Activated CD4-positive, alpha-beta memory T cell treated with anti-CD3 and anti-CD28 coated beads, Interleukin-2, amount 10 ng/mL, durations not matched to agents 7 days and 5 days (primary cell): ENCODE measurements at places on chromosomes 3 and 15.

DNA sequence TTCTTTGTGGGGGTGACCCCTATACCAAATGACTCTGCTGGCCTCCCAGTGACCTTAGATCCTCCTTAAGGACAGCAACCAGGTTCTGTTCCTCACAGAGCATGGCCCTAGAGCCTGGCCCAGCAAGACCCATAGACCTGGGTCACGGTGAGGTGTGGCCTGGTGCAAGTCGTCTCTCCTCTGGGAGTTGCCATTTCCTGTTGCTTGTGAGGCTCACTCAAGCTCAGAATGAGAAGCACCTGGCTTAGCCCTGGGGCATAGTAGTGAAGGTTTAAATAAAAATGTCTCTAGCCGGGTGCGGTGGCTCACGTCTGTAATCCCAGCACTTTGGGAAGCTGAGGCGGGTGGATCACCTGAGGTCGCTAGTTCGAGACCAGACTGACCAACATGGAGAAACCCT, 131.3 kb downstream of the SMAD6 start:
- no peak overlapping the region for H3K4me3 ChIP-seq
- H3K27me3 ChIP-seq: no peaks in the 10 kb centered on the region
- H3K4me1 ChIP-seq: no peaks in the 10 kb centered on the region
- no peaks in the 10 kb centered on the region for H3K36me3 ChIP-seq
- DNase-seq: no peak
- H3K27ac ChIP-seq: no peak overlapping the region

- DNase-seq: no peak
- H3K27ac ChIP-seq: no peak overlapping the region
Measured at GRCh38 chr3:169034401-169034800, 629.1 kb downstream of the MECOM start.

DNA sequence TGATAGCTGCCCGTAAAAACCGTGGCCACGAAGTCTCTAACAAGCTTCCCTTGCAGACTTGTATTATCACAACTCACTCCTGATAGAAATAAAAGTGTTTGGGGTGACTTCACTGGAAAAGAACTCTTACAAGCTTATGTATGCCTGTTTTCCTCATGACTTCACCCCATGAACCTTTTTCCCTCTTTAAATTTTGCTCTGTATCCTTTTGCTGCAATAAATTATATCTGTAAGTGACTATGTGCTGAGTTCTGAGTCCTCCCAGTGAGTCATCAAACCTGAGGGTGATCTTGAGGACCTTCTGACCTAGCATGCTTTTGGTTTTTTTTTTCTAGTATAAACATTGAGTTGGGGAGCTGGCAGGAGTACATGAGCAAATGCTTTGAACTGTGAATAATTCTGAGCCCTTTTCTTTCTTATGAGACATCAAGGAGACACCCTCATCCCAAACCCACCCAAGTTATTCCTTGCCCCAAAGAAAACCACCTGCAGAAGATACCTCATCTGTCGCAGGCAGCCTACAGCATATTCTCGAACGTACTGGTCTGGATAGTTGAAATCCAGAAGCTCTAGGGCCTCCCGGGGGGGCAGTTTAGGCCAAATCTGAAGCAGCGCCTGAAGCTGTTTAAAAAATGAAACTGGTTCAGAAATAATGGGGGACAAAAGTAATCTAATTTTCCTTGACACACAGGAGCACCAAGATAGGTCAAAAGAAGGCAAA, 85.9 kb downstream of the FAIM start:
- no peaks in the 10 kb centered on the region for H3K27me3 ChIP-seq
- no peak overlapping the region for H3K27ac ChIP-seq
- DNase-seq: no peak
- H3K4me1 ChIP-seq: no peaks in the 10 kb centered on the region
- peaks cover 3% of the 10 kb centered on the region for H3K36me3 ChIP-seq

DNA sequence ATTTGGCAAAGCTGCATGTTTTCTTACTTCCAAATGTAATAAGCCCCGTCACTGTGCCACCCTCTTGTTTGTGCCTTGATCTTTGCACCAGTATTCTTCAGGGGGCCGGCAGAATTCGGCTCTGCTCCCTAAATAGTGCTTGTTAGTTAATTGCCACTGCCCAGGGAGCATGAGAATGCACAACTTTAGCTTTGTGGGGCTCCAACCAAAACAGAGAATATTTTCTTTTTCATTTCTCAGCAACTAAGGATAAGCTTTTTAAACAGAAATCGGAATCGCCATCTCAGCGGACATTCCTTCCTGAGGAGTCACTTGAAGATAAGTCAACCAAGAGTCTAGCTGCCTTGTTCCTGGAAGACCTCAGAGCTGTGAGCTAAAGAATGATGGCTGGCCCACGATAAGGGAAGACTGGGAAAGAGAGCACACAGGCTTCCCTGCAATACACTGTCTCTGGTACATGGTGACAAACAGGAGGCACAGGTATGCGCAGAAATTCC, 106.0 kb downstream of the LRIG1 start:
- H3K36me3 ChIP-seq: peaks cover 51% of the 10 kb centered on the region
- H3K27me3 ChIP-seq: no peaks in the 10 kb centered on the region
- H3K27ac ChIP-seq: peak overlapping the region; percentile 97

DNA sequence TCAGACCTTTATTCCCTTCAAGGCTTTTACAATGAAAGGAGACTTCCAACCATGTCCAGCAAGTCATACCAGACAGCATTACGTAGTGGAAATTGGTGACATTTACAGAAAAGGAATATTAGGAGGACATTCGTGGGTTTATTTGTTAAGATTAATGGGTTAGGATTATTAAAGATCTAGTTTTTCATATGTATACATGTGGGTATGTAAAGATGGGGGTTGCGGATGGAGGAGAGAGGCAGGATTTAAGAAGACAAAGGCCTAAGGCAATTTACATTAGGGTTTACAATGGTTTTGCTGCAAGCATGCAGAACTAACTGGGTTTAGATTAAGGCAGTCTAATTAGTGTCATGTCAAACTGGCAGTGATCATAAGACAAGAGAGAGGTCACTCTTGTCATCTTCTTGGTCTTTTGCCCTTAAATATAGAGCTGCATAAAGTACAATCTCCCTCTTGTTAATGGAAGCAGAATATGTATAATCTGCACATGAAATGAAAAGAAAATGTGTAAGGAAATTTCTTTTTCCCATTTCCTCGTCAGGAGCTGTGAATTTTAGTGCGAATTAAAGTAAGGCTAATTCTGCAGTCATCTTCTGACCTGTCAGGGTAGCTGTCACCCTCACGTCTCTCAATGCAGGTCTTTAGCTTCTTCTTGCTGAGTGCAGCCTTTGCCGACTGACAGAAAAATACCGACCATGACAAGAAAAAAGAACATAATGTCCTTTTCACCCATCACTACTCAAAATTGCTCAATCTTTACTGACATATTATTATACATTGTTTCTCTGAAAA, 258.9 kb upstream of the MEIS2 start:
- no peaks in the 10 kb centered on the region for H3K27me3 ChIP-seq
- no peaks in the 10 kb centered on the region for H3K36me3 ChIP-seq
- no peaks in the 10 kb centered on the region for H3K4me1 ChIP-seq
- DNase-seq: no peak
- no peak overlapping the region for H3K27ac ChIP-seq

DNA sequence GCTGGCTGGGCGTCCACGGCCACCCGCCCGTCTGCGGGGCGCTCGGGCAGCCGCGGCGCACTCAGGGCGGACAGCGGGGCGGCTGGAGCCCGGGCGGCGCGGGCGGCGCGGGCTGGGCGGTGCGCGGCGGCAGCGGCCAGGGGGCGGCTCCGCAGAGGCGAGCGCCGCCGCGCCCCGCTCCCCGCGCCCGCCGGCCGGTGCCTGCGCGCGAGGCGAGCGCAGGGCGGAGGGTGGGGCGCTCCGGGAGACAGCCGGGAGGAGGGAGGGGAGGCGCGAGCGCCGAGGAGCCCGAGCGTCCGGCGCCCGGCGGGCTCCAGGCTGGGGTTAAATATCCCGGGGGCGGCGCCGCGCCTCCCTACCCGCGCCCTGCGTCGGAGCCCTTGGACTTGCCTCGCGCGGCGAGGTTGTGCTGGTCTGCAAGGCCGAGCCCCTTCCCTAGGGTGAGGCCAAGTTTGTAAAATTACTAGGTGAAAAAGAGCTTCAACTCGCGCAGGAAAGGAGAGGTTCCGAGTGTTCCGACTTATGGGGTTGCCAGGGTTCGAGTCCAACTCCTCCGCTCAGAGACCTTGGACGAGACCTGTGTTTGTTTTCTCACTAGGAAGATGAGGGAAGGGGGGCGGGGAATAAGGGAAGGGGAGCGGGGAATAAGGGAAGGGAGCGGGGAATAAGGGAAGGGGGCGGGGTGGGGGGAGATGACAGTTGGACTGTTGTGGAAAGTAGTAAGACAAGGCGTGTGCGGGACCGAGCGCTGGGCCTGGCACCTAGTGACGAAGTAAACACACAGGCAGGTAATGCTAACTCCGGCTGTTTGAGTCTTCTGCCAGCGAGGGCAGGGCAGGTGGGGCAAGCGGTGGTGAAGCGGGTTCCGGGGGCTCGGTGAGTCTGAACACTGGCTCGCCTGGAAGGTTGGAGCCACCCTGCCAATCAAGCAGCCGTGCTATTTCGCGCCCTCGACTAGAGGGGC, at the start of gene TNFAIP8L3:
TNFAIP8L3 (minus strand) TSS at position 301 of the 964 bp plus-strand sequence. CDS start 311 bp downstream, outside the sequence.
- peak within 1 kb of the TSS; percentile 17 for H3K4me3 ChIP-seq
- peaks cover 7% of the 10 kb centered on the region for H3K4me1 ChIP-seq
- H3K27ac ChIP-seq: no peak within 1 kb of the TSS
- peaks cover 85% of the 10 kb centered on the region for H3K27me3 ChIP-seq
- DNase-seq: no peak

- H3K4me3 ChIP-seq: no peak overlapping the region
- no peaks in the 10 kb centered on the region for H3K27me3 ChIP-seq
- peaks cover 6% of the 10 kb centered on the region for H3K4me1 ChIP-seq
Measured at GRCh38 chr15:42504631-42505030, 9.2 kb downstream of the SNAP23 start.

DNA sequence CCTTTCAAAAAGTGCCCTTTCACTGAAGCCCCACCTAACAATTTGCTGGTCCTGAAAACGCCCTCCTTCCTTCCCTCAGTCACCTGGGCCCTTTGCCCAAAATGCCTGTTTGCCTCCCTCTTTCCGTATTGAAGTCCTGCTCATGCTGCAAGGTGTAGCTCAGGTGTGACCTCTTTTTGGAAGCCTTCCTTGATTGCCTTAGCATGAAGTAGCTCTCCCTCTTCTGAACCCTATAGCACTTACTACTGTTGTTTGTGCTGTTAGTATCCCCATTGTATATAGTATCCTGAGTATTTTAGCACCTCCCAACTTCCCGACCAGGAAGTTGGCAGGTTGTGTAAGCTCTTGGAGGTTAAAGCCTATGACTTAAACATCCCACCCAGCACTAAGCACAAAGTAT, 1.7 kb downstream of the PLS1 start:
- H3K27me3 ChIP-seq: no peaks in the 10 kb centered on the region
- no peak for DNase-seq
- H3K4me1 ChIP-seq: peaks cover 15% of the 10 kb centered on the region

- H3K4me3 ChIP-seq: no peak overlapping the region
- H3K27me3 ChIP-seq: no peaks in the 10 kb centered on the region
- no peaks in the 10 kb centered on the region for H3K36me3 ChIP-seq
- no peak for DNase-seq
- H3K27ac ChIP-seq: no peak overlapping the region
Measured at GRCh38 chr3:190301591-190301990, 20.7 kb downstream of the CLDN1 start.

GRCh38 chr15:76274226-76274625, 37.0 kb downstream of the ETFA start:
- H3K36me3 ChIP-seq: peaks cover 51% of the 10 kb centered on the region
- no peak overlapping the region for H3K27ac ChIP-seq
- H3K4me1 ChIP-seq: no peaks in the 10 kb centered on the region
- H3K27me3 ChIP-seq: no peaks in the 10 kb centered on the region

- no peak for DNase-seq
- no peak overlapping the region for H3K27ac ChIP-seq
- no peaks in the 10 kb centered on the region for H3K27me3 ChIP-seq
- no peak overlapping the region for H3K4me3 ChIP-seq
- peaks cover 27% of the 10 kb centered on the region for H3K36me3 ChIP-seq
Measured at GRCh38 chr15:60420203-60420716, 22.5 kb upstream of the ANXA2 start.

DNA sequence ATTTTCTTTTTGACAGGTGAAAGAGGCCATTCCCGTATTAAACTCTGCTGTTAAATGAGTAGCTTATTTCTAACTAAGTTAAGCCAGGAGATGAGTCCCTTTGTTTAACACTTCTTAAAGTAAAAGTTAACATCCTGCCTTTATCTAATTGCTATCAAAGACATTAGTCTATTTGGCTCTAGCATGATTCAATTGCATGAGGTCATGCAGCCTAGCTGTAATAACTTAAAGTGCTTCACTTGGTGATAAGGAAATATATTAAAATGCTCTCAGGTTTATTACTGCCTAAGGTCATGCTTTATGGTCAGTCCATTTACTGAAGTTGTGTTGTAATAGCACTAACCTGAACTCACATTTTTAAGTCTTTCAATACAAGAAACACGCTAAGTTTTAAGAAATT, 82.3 kb upstream of the MLF1 start:
- no peak overlapping the region for H3K27ac ChIP-seq
- H3K4me1 ChIP-seq: no peaks in the 10 kb centered on the region
- no peaks in the 10 kb centered on the region for H3K27me3 ChIP-seq
- H3K36me3 ChIP-seq: no peaks in the 10 kb centered on the region
- DNase-seq: no peak

DNA sequence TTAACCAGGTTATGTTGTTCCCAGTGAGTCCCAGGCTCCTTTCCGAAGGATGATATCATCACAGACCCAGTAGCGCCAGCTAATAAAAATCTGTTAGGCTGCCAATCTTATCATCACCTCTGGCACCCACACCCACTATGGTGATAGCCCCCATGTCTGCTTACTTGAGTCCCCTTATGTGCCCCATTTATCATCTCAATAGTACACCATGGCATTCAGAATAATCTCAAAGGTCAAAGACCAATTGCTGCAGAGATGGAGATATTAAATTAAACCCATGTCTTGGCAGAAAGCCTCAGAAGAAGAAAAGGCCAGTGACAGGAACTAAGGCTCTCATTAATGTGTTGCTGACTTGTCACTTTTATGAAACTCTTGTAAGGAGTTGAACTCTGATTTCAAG, 32.8 kb downstream of the CPNE4 start:
- no peaks in the 10 kb centered on the region for H3K36me3 ChIP-seq
- no peak overlapping the region for H3K27ac ChIP-seq

DNA sequence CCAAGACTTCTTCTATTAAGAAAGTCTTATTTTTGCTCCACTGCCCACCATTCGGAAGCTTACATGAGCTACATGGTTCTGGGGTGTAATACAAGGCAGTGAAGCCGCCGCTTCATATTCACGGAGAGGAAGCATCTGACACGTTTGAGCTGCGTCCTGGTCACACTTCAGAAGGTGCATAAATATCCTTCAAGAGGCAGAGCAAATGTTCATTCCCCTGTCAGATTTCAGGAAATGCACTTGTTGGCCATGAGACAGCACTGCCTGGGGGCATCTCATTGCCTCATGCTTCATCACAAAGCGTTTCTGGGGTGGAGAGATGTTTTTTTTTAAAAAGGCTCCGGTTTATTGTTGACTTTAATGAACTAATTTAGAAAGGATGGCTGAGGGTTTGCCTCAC, 119.9 kb downstream of the CADPS start:
- H3K4me3 ChIP-seq: no peak overlapping the region
- no peaks in the 10 kb centered on the region for H3K4me1 ChIP-seq
- H3K27ac ChIP-seq: no peak overlapping the region
- DNase-seq: no peak
- no peaks in the 10 kb centered on the region for H3K27me3 ChIP-seq

- no peak for DNase-seq
- no peak overlapping the region for H3K4me3 ChIP-seq
- no peaks in the 10 kb centered on the region for H3K4me1 ChIP-seq
- H3K27ac ChIP-seq: no peak overlapping the region
- H3K36me3 ChIP-seq: no peaks in the 10 kb centered on the region
Measured at GRCh38 chr3:162601101-162601670, 1104.6 kb downstream of the OTOL1 start.

GRCh38 chr15:65259367-65259797, 27.3 kb downstream of the PARP16 start:
- no peaks in the 10 kb centered on the region for H3K27me3 ChIP-seq
- DNase-seq: no peak
- no peak overlapping the region for H3K27ac ChIP-seq
- H3K36me3 ChIP-seq: peaks cover 36% of the 10 kb centered on the region
